ENCODE measurements at places on chromosomes 7 and 10.

DNA sequence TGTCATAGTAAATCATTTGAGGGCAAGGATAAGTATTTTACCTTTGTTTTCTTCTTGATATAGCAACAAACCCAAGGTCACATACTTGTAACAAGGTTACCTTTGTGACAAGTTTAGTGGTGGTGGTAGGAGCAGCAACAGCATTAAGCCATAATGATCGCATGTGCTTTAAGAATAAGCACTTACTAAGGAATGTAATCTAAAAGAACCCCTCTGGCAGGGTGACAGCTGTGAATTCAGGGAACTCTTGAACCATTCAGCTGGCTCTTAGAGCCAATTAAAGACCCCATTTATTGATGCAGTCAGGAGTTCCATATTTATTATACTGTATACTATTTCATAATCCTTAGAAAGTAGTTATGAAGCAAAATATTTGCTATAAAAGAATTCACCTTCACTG is 370.8 kb downstream of the EXOC4 start:
- no peak for DNase-seq

GRCh38 chr7:102425639-102426267 is 7.6 kb upstream of the ORAI2 start:
- no peak for DNase-seq

- no peak for DNase-seq
Observed at GRCh38 chr7:139655305-139655704, 122.5 kb downstream of the HIPK2 start.

- no peak for DNase-seq
Observed at GRCh38 chr10:124047427-124048152, 45.8 kb downstream of the CHST15 start.

DNA sequence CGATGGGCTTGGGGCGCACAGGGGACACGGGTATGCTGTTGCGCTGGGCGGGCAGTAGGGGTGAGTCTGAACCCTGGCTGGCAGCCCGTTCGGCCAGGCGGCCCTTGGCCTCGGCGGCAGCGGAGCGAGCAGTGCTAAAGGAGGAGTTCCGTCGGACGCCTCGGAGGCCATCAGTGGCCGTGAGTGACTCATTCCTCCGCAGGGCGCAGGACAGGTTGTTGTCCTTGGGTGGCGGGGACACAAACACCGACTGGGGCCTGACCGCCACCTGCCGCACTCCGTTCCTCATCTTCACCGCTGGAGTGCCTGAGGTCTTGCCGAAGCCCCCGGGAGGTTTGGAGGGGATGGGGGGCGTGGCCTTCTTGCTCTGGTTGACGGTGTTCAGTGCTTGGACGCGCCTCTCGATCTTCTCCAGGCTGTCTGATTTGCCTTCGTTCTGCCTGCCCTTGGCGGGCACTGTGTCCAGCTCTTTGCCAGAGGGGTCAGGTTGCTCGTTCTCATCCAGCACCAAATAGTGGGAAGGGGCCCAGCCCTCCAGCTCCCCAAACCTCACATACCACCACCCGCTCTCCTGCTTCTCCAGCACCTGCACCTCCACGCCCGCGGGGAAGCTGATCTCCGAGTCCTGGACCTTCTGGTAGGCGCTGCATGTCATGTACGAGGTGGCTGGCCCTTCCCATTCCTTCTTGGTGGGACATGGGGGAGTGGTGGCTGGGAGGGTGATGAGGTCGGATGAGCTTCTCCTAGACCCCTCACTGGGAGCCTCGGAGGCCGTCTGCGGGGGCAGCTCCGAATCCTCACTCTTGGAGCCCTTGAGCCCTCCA is 108.7 kb downstream of the NEURL1 start:
- DNase-seq, result no peak

DNA sequence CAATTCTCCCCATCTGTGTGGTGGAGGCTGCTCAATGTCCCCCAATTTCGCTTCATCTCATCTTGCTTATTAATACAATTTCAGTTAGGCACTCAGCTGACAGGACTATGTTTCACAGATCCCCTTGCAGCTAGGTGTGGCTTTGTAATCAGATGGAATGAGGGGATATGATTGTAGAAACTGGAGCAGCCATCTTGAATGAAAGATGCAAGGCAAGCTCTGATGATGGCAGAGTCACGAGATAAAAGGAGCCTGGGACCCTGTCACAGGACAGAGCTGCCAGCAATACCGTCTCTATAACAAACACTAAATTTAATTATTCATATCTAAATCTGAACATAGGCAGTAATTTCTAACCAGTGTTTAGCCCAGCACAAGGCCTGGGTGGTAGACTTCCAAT is 991 bp upstream of the DLD start:
- DNase-seq, result no peak

- no peak for DNase-seq
Observed at GRCh38 chr7:4738711-4739527, 36.5 kb upstream of the AP5Z1 start.

- no peak for DNase-seq
Observed at GRCh38 chr7:159068488-159068811, 76.2 kb downstream of the VIPR2 start.

Measured in chondrocyte (in vitro differentiated cells).